ENCODE measurements at places on chromosomes 7 and 10.

DNA sequence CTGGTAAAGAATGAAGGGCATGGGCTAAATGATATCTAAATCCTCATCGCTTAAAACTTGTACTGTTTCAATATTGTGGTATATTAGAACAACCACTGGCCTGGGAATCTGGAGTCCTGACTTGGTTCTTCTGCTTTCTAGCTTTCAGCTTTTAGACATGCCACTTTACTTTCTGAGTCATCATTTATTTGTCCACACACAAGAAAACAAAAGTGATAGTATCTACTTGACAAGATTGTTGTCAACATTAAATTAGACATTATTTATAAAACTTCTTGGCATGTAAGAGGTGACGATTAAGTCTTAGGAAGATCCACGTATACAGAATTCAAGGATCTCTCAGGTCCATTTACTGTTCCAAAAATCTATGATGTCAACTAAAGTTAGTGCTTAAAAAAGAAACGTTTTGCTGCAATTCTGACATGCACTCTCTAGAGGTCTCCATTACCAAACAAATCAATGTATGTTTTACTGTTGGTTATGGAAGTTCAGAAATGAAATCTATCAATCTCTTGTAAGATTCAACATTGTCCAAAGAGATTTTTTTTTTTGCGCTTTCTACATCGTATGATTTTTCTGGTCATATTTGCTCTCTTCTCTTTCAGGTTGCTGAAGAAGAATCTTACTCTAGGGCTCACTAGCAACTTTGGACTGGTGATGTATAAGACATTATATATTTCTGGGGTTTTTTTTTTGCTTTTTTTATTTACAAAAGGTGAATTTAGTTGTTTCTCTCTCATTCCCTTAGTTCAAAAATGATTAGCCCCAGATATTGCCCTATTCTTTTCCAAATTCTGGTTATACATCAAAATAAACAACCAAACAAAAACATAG, 53.6 kb upstream of the DYNC1I1 start:
- H3K27ac ChIP-seq, result no peak overlapping the region
- no peak overlapping the region for H3K4me3 ChIP-seq
- H3K36me3 ChIP-seq, result no peaks in the 10 kb centered on the region

DNA sequence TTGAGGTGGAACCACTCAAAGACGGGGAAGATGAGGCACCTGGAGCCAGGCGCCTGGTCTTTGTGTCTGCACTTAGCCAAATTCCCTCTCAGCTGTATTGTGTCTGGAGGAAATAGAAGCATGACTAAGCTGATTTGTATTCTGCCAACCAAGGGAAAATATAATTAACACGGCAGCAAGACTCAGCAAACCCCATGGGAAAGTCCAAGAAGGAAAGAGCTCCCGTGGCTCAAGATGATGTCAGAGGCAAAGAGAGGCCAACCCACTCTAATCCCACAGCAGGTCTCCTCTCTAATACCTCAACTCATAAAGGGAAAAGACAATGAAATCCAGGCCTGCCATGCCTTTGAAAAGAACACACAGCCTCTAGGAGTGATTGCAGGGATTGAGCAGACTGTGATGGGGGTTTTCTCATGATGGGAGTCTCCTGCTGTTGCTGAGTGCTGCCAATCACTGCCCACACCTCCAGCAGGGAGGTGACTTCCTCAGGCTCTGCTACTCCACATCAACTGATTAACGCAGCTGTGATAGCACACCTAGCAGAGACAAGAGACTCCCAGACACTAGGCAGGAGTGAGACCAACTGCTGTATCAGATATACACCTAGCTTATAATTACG, 255.5 kb upstream of the C7orf33 start:
- H3K36me3 ChIP-seq, result no peaks in the 10 kb centered on the region
- peaks cover 8% of the 10 kb centered on the region for H3K4me1 ChIP-seq
- H3K27ac ChIP-seq, result no peak overlapping the region
- H3K4me3 ChIP-seq, result no peak overlapping the region

DNA sequence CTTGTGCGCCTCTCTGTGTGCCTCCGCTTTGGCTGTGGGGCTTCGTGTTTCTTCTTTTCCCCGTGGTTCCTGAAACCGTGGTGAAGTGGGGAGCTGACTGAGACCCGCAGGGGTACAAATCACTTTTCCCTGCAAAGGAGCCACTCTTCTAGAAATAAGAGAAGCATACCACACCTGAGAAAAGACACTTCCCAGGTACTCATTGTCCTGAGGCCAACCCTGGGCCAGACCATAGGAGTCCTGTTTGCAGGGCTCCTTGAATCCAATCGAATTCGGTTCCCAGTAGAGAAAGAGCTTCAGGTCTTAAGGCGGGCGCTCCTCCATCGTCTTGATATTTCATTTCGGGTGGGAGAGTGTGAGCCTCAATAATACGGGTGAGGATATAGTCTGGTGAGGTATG, 32.4 kb upstream of the ZNF273 start:
- no peak overlapping the region for H3K4me3 ChIP-seq
- H3K27me3 ChIP-seq, result no peaks in the 10 kb centered on the region
- no peaks in the 10 kb centered on the region for H3K36me3 ChIP-seq
- H3K27ac ChIP-seq, result no peak overlapping the region
- no peak for DNase-seq

- no peaks in the 10 kb centered on the region for H3K27me3 ChIP-seq
- DNase-seq, result no peak
- H3K4me1 ChIP-seq, result peaks cover 50% of the 10 kb centered on the region
- H3K27ac ChIP-seq, result peak overlapping the region; percentile 99
- no peaks in the 10 kb centered on the region for H3K36me3 ChIP-seq
Measured at GRCh38 chr10:124918191-124918830, 23.6 kb upstream of the ZRANB1 start.

DNA sequence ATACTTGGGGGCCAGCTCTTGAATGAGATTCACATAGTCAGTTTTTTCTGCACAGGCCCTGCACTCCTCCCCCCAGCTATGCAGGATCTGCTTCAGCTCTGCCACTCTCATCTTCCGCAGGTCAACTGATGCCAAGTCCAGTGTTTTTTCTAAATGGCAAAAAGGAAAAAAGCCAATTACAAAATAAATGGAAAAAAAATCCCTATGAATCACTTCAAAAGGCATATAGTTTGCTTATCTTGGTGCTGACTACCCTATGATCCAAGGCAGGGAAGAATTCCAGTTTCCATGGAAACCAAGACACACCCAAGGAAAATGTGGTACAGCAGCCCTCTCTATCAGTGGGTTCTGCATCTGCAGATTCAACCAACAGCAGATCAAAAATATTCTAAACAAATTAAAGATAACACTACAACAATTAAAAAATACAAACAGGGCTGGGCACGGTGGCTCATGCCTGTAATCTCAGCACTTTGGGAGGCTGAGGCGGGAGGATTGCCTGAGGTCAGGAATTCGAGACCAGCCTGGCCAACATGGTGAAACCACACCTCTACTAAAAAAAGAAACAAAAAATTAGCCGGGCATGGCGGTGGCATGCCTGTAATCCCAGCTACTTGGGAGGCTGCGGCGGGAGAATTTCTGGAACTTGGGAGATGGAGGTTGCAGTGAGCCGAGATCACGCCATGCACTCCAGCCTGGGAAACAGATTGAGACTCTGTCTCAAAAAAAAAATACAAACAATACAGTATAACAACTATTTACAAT, 17.6 kb downstream of the CDNF start:
- H3K4me1 ChIP-seq, result no peaks in the 10 kb centered on the region
- no peak overlapping the region for H3K27ac ChIP-seq
- no peaks in the 10 kb centered on the region for H3K27me3 ChIP-seq
- no peak for DNase-seq
- H3K4me3 ChIP-seq, result no peak overlapping the region

GRCh38 chr10:88759366-88760101, at the start of gene LIPN:
TSS of gene LIPN (plus strand) at chr10:88760020. CDS start at chr10:88761406, 1,386 bp downstream.
- no peaks in the 10 kb centered on the region for H3K4me1 ChIP-seq
- H3K36me3 ChIP-seq, result no peaks in the 10 kb centered on the region
- H3K27me3 ChIP-seq, result no peaks in the 10 kb centered on the region
- H3K27ac ChIP-seq, result peak within 1 kb of the TSS; percentile 6

DNA sequence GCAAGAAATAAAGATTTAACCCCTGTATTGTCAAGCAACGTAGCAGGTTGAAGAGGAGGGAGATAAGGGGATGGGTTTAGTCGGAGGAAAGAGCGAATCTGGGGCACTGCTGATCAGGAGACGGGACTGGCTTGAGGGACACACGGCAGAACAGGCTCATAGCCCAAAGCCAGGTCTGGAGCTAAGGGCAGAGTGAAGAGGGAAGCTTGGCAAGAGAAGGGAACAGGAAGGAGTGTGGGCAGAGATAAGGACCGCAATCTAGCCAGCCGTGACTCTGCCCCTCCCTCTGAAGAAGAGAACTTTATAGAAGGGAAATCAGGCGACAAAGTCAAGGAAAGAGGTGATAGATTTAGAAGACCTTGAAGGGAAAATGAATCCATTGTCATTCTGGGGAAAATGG, 67.6 kb downstream of the CAV1 start:
- no peak for DNase-seq
- H3K4me3 ChIP-seq, result no peak overlapping the region
- H3K27me3 ChIP-seq, result no peaks in the 10 kb centered on the region
- H3K27ac ChIP-seq, result no peak overlapping the region

DNA sequence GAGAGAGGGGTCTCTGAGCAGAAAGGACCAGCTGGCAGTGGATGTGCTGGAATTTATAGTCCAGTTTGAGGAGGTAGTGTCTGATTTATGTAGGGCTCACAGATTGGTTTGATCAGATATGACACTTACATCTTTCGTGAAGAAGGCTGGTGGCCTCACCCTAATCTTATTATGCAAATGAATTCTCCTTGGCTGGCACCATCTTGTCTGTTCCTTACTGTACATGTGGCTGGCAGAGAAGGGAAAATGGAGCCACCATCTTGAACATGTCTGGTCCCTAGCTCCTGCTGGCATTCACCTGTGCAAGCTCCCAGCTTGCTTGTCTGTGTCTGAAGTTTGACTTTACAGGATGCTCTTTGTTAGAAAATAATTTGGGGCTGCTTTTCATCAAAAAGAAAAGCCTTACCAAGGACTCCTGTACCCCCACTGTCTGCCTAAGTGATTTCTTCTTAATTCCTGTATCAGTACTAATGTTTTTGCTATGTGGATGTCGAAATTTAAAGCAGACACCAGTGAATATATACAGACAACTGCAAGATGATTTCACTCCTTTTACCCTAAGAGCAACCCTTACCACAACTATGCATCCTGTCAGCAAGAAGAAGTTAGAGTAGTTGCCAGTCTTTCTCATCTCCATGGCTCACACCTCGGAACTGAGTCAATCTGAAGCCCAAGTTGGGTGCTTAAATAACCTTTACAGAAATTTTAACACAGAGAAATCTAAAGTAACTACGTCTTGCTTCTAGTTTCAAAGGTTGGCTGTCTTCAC, 322.0 kb upstream of the SEMA3D start:
- no peaks in the 10 kb centered on the region for H3K27me3 ChIP-seq
- DNase-seq, result no peak
- H3K36me3 ChIP-seq, result no peaks in the 10 kb centered on the region
- H3K4me1 ChIP-seq, result no peaks in the 10 kb centered on the region
- H3K27ac ChIP-seq, result no peak overlapping the region

DNA sequence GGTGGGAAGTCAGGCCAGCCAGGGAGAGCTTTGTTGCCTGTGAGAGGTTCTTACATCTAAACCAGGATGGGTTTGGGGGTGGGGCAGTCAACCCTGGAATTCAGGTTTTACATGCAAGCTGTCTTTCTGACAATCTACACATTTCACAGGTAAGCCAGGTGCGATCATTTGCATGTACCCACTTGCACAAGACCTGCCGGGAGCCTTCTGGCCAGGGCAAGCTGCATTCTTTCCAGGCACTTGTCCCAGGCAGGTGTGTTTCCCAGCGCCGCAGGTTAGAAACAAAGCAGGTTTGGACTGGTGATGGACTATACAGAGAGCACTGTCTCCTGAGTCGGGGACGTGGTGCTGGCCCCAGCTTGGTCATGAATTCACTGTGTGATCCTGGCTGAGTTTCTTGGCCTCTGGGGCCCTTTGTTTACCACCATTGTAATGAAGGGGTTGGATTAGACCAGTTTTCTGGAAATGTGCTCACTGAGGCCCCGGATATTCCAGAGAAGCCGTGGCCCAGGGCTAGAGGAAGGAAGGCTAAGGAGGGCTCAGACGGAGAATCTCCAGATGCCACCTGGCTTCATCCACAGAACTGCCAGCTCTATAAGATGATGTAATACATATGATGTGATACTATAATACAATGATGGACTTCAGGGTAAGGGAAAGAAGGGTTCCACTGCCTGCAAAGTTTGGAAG, 205.2 kb upstream of the SVIL start:
- H3K27ac ChIP-seq, result peak overlapping the region; percentile 93
- no peaks in the 10 kb centered on the region for H3K36me3 ChIP-seq
- no peak for DNase-seq
- H3K4me1 ChIP-seq, result peaks cover 11% of the 10 kb centered on the region
- H3K4me3 ChIP-seq, result no peak overlapping the region

GRCh38 chr7:3778345-3778744, 477.3 kb downstream of the SDK1 start:
- no peak for DNase-seq
- H3K27me3 ChIP-seq, result no peaks in the 10 kb centered on the region

DNA sequence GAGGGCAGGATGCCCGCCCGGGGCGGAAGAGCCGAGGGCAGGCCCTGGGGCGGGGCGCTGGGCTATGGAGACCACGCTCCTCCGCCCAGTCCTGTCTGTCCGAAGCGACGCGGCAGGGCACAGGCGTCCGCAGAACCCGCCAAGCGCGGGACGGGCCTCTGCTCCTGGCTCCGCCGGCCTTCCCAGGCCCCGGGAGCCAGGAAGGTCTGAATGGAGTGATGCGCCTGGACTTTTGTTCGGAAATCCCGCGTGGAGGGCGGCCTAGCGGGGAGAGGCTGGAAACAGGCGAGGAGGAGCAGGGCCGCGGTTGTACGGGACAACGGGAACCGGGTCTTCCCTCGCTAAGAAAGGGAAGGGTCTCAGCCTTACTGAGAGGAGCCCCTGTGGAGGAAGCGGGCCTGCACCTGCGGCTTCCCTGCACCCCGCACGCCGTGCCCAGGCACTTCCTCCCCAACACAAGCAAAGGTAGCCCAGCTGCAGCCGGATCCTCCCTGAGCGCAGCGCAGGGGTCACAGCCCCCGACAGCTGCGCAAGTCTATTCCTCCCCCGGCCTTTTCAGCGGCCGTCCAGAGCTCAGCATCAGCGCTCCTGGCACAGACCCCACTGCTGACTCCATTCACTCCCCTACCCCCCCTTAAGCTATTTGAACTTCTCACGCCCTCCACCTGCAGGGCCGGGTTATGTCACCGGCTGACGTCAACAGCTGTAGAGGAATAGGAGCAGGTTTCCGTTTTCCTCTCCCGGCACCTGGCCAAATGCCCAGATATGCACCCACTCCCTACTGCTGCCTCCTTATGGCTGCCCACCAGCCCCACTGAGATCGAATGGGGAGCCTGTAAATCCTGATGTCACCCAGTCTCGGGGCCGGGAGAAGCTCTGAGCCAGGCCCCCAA, 143.2 kb upstream of the RET start:
- DNase-seq, result no peak
- no peaks in the 10 kb centered on the region for H3K36me3 ChIP-seq
- H3K27me3 ChIP-seq, result peaks cover 6% of the 10 kb centered on the region
- peaks cover 9% of the 10 kb centered on the region for H3K4me1 ChIP-seq
- no peak overlapping the region for H3K27ac ChIP-seq

DNA sequence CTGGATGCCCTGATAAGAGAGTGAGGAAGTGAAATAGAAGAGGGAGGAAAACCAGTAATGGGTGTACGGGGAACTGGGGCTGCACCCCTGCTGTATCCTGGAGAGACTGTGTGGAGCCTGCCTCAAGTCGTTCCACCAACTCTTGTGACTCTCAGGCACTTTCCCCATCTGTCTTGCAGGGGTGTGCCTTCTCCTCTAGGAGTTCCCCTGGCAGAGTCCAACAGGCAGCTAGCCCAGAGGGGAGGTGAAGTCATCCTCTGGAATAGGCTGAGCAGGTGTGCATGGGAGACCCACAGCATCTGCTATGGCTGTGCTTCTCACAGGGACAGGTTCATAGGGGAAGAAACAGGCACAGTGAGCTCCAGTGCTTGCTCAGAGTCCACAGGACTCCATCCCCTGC, 46.8 kb downstream of the WIPF3 start:
- H3K27me3 ChIP-seq, result no peaks in the 10 kb centered on the region
- no peak for DNase-seq
- no peak overlapping the region for H3K27ac ChIP-seq
- H3K4me1 ChIP-seq, result no peaks in the 10 kb centered on the region
